ENCODE measurements at places on chromosomes 12 and 14.

- peak; percentile 48 for DNase-seq
Measured at GRCh38 chr12:71871116-71871515, 31.6 kb downstream of the TBC1D15 start.

- DNase-seq, result no peak
Measured at GRCh38 chr12:48285751-48286650, 64.7 kb downstream of the ZNF641 start.

GRCh38 chr14:60179431-60179869 lies 14.3 kb upstream of the DHRS7 start:
- no peak for DNase-seq

DNA sequence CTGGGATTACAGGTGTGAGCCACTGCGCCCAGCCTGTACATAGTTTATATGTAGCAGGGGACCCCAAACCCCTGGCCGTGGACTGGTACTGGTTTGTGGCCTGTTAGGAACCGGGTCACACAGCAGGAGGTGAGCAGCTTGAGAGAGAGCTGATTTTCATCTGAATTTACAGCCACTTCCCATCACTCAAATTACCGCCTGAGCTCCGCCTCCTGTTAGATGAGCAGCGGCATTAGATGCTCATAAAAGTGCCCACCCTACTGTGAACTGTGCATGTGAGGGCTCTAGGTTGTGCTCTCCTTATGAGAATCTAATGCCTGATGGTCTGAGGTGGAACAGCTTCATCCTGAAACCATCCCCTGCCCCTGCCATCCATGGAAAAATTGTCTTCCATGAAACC lies 119.3 kb downstream of the NTN4 start:
- DNase-seq, result no peak

DNA sequence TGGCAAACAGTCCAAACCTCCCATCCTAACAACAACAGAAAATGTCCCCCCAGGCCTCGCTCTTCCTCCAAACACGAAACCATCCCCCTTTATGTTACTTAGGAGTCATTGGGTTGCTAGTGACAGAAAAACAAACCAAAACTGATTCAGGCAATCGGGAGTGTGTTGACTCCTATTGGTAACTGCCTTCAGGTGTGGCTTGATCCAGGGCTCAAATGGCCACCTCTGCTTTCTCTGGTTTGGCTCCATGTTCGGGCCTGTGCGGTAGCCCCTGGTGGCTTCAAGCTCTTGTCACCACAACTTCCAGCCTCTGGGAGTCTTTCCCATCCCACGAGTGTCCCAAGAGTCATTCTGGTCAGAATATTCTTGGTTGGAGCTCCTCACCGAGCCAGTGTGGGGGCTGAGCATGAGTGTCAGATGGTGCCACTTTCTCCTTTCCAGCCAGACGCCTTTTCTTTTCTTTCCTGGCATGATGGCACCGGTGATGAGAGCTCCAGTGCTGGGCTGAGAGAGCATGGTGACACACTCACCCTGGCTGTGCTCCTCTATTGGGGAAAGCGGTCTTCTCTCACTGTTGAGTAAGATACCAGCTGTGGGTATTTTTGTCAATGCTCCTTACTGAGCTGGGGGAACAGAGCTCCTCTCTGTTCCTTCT lies 38.6 kb downstream of the NOC4L start:
- DNase-seq, result no peak

DNA sequence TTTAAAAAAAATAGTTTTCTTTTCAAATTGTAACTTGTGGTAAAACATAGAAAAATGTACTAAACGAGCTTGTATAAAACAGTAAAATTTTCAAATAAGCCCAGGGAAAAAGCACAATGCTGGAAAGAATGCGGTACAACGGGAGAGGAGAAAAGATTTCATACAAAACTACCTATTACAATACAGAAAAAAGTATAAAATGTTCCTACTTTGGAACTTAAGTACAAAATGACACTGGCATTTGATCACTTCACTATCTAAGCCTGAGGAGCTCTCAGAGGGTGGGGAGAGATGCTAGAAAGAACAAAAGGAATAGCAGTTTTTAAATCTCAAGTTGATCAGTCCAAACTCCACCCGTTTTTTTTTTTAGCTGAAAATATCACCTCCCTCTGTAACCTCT lies 39.5 kb upstream of the COL2A1 start:
- DNase-seq, result no peak

GRCh38 chr14:65361920-65362319 lies 50.6 kb upstream of the FUT8 start:
- DNase-seq, result no peak

DNA sequence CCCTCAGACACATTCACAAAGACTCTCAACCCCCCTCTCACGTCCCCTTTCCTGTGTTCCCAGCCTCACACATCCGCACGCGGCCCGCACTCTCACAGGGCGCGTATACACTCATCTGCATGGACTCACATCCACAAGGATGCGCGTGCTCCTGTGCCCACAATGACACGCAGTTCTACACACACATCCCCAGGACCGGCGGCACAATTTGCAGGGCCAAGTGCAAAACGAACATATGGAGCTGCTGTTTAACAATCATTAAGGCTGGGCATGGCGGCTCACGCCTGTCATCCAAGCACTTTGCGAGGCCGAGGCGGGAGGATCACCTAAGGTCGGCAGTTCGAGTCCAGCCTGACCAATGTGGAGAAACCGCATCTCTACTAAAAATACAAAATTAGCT lies 36.4 kb upstream of the EML1 start:
- DNase-seq, result no peak

- DNase-seq, result no peak
Measured at GRCh38 chr14:98008381-98009113, 1211.4 kb downstream of the VRK1 start.

DNA sequence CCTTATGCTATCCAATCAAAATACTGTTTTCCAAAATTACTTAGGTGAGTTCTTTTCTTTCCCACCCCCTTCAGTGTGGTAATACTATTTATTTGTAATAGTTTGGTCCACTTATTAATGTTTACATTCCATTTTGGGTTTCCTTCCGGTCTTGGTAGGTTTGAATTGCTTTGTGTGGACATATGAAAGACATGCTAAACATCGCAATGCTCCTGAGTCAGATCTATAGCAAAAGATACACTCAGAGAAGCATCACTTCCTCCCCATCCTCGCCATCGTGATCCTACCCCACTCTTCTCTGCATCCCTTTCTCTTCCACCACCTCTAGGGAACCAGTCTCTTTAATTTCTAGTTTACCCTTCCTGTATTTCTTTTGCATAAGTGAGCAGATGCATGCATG lies 30.0 kb downstream of the TUNAR start:
- no peak for DNase-seq

DNA sequence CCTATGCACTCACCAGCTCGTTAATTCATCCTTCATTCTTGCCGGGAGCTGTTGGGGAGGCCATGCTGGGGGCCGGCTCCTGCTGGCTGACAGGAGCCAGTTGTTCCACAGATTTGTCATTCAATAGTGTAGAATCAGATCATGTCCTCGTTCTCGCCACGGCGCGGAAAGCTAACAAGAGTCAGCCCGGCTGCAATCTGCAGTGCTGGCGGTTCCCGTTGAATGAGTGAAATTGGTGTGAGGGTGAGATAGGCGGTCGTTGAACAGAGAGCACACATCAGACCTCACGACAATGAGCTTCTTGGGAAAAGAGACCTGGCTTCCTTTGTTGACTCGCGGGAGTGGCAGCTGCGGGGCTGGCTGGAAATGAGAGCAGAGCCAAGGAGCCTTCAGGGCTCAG lies 57.5 kb downstream of the KIF26A start:
- no peak for DNase-seq

GRCh38 chr12:69044887-69045286 lies 111.9 kb upstream of the CPM start:
- DNase-seq, result peak; percentile 74

DNA sequence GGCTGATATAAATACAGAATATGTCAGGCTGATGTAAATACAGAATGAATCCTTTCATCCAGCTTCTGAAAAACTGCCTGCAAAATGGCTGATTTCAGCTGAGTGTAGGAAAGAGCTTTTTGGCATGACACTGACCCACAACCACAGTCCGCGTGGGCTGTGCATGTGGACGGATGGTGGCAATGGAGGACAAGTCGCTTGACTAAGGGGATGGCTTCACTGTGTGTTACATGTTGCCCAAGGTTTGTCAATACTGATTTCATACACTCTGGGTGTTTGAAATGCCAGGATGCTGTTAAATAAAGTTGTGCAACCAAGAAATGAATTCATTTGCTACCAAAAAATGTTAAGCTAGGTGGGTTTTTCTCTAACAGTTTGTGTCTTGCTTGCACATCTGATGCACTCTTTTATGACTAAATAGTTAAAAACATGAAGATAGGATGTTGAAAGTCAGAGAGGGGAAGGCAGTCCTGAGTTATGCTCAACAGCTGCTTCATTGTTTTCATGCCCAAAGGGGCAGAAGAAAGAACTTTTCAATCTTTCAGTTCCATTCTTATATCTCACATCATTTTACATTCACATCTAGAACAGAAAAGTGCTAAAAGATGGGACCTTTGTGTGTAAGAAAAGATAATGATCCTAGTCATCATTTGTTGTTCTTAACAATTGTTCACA lies 36.5 kb upstream of the OVCH1 start:
- DNase-seq, result no peak

- DNase-seq, result no peak
Measured at GRCh38 chr14:60242429-60242828, 6.6 kb upstream of the PPM1A start.

GRCh38 chr12:6125310-6125608 lies 789 bp upstream of the VWF start:
- DNase-seq, result no peak

GRCh38 chr14:30078811-30079402 lies 151.3 kb upstream of the PRKD1 start:
- no peak for DNase-seq

GRCh38 chr14:60349663-60350365 lies 100.8 kb downstream of the PPM1A start:
- peak; percentile 56 for DNase-seq

- no peak for DNase-seq
Measured at GRCh38 chr12:96241431-96241830, 47.3 kb downstream of the ELK3 start.

DNA sequence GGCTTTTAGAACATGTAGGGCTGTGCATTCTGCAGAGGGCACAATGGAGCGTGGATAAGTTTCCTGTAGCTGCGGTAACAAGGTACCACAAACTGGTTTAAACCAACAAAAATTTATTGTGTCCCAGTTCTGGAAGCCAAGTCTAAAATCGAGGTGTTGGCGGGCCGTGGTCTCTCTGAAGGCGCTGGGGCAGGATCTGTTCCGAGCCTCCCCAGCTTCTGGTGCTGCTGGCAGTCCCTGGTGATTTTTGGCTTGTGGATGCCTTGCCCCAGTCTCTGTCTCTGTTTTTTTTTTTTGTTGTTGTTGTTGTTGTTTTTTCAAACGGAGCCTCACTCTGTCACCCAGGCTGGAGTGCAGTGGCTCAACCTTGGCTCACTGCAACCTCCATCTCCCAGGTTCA lies 77.5 kb downstream of the ACACB start:
- DNase-seq, result no peak

DNA sequence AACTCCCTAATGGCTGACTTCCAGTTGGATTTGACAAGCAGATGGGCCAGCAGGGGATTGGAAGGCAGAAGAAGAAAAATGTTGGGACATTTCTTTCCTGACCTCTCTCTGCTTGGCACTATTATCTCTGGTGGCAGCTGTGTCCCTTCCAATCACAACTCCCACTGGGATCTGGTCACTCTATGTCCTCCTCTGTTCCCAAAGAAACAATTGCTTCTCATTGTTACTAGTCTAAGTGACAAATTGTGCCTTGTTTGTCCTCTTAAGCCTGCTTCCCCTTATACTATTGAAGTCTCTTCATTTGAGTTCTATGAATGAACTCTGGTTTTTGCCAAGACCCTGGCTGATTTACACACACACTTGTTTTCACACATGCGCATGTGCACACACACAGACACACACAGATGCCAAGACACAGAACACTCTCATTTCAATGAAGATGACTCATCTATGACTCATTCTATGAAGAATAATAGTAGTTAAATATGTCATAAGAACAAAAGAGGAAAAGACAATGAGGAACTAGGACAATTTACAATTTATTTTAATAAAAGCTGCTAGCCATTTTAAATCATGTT lies 83.0 kb upstream of the FAR2 start:
- DNase-seq, result peak; percentile 53

DNA sequence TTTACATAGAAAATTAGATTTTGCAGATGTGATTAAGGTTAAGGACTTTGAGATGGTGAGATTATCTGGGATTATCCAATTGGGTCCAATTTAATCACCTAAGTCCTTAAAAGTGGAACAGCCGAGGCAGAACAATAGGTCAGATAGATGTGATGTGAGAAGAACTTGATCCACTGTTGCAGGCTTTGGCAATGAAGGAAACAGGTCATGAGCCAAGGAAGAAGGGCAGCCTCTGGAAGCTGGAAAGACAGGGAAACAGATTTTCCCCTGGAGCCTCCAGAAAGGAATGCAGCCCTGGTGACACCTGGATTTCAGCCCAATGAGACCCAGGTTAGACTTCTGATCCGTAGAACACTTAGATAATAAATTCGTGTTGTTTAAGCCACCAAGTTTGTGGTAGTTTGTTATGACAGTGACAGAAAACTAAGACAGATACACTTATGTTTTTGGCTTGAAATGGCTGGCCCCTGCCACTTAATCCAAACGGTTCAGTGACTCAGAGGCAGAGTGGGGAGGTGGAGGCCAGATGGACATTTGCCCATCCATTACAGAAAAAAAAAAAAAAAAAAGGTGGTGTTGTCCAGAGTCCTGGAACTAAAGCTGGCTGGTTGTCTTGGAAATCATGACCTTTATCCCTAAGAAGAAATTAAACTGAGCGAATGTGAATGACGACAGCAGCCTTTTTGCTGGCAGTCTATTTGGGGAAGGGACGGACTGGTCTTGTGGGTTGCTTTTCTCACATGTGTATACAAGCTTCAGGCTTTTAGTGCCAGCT lies 181.9 kb upstream of the NRXN3 start:
- DNase-seq, result peak; percentile 71

- DNase-seq, result no peak
Measured at GRCh38 chr12:124259154-124260066, 35.5 kb upstream of the RFLNA start.

DNA sequence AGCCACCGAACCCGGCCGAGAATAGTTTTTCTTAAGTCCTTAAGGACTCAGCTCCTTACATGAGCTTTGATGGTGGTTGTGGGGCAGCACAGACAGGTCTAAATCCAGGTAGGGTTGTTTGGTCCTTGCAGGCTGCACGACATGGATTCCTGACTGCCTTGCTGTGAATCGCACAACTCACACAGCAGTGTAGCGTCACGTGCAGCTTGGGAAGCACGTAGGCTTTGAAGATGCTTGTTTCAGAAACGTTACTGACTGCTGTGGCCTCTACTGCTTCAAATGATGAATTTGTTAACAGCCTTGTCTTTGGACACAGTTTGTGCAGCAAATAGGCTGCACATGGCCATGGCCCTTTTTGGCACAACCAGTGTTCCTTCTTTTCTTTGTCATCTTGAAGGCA lies 29.9 kb downstream of the ZBTB42 start:
- no peak for DNase-seq

DNA sequence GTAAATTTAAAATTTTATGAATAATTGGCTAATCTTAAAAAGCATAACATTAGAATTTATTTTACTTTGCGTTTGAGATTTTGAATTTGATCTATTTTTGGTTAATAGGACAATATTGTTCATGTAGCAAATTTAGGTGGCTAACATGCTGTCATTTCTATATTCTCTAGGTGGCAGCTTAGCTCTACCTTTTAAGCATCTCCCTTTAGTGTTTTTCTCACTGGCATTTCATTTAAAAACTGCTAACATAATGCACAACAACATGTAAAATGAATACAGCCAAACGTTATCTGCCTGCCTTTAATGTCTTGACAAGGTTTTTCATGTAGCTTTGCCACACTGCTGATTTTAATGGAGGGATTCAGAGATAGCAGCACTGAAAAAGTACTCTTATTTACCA lies 272.4 kb upstream of the FBXO33 start:
- DNase-seq, result peak; percentile 33

All from renal cortical epithelial cell (primary cell).